Thyroid gland (tissue), 4 donors: ENCODE measurements at places on chromosomes 6 and 20. TPM values are rescaled to one million over a fixed set of nuclear protein-coding genes. Genes with fewer than 3 reads are reported as not detected.

- H3K4me1 ChIP-seq, result peaks cover 3% of the 10 kb centered on the region
- no peaks in the 10 kb centered on the region for H3K27me3 ChIP-seq
- DNase-seq, result peak; percentile 52
- H3K4me3 ChIP-seq, result no peak overlapping the region
Observed at GRCh38 chr20:2693286-2694007, 867 bp downstream of the EBF4 start.

DNA sequence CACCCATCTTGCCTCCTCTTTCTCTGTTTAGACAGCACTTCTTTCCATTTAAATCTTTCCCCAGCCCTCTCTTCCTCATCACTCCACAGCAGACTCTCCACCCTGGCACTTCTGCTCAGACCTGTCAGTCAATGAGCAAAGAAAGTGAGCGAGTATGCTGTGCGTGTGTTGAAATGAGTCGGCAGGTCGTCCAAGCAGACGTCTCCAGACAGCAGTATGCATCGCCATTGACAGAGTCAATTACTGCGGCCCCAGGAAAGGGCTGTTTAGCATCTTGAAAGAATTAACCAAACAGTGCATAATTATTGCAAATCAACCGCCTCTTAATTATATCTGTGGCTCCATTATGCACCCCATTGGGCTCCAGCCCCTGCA, 54.8 kb upstream of the KCNG1 start:
- no peaks in the 10 kb centered on the region for H3K36me3 ChIP-seq
- no peaks in the 10 kb centered on the region for H3K27me3 ChIP-seq
- no peak overlapping the region for H3K27ac ChIP-seq
- DNase-seq, result no peak
- no peaks in the 10 kb centered on the region for H3K4me1 ChIP-seq

GRCh38 chr6:36245572-36246061, 24.2 kb upstream of the PNPLA1 start:
- H3K27me3 ChIP-seq, result no peaks in the 10 kb centered on the region
- no peaks in the 10 kb centered on the region for H3K4me1 ChIP-seq
- no peak overlapping the region for H3K27ac ChIP-seq
- no peaks in the 10 kb centered on the region for H3K36me3 ChIP-seq
- no peak for DNase-seq
- no peak overlapping the region for H3K4me3 ChIP-seq

DNA sequence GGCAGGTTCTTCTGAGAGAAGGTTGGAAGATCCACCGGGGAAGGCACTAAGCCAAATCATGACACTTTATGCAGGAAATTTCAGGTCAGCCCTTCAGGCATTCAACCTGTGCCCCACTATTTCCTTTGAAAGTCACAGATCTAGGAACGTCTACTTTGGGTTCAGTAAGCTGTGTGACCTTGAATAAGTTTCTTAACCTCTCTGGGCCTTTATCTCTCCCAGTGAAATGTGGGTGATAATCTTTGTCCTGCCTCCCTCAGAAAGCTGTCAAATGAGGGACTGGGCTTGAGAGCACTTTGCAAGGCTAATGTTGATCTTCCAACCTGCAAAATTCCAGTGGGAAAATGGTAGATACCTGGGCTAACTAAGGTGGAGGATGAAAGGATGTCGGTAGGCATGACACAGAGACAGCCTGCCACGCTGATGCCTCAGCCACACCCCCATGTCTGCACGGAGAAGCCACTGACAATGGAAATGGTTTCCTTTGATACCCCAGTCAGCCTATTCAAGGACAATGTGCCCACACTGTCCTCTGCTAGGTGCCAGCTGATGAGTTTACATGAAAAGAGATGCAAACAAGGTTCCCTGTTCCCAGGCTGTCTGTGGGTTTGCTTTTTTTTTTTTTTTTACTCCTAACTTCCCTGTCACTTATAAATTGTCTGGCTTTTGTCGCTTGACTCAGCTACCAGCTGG, 9.3 kb downstream of the BNIP5 start:
- H3K4me3 ChIP-seq, result no peak overlapping the region
- no peak overlapping the region for H3K27ac ChIP-seq
- no peak for DNase-seq
- H3K27me3 ChIP-seq, result no peaks in the 10 kb centered on the region
- no peaks in the 10 kb centered on the region for H3K4me1 ChIP-seq
- no peaks in the 10 kb centered on the region for H3K36me3 ChIP-seq

DNA sequence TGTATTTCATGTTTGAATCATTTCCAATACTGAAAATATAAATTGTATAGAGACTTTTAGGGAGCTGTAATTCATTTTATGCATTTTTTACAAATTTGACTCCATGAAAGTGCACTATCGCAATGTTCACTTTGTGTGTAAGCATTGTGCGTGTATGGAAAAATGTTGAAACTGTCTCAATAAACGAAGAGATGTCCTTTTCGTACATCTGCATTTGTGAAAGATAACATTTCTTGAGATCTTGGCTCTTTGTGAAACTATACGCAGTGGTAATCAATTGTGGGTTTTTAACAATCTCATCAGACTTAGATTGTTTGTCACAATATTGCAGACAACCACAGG, 18.6 kb upstream of the ZBP1 start:
- H3K4me1 ChIP-seq, result no peaks in the 10 kb centered on the region
- no peak overlapping the region for H3K27ac ChIP-seq
- H3K27me3 ChIP-seq, result no peaks in the 10 kb centered on the region
- no peak overlapping the region for H3K4me3 ChIP-seq

- no peaks in the 10 kb centered on the region for H3K36me3 ChIP-seq
- H3K27me3 ChIP-seq, result no peaks in the 10 kb centered on the region
- peak; percentile 63 for DNase-seq
- H3K27ac ChIP-seq, result peak overlapping the region; percentile 96
- peak overlapping the region; percentile 52 for H3K4me3 ChIP-seq
- H3K4me1 ChIP-seq, result peaks cover 16% of the 10 kb centered on the region
Observed at GRCh38 chr6:26022132-26022472, 59.5 kb downstream of the TRIM38 start.

DNA sequence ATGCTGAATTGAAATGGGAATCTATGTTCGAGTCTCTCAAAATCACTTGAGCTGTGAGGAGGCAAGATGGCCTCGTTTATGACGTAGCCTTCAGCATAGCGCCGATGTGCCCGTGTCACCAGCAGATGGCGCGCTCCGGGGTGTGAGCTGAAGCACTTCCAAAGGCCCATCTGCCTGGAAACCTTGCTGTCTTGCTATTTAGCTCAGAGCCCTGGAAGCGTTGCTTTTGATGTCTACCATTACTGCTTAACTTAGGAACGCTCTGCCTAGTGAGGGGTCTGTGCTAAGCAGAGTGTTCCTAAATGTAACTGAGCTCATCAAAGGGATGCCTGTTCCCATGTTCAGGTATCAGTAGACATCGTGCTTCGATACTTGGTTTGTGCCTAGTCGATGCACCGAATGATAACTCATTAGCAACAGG, 67.7 kb downstream of the SYCP2L start:
- peak; percentile 64 for DNase-seq
- no peaks in the 10 kb centered on the region for H3K36me3 ChIP-seq
- no peaks in the 10 kb centered on the region for H3K4me1 ChIP-seq

DNA sequence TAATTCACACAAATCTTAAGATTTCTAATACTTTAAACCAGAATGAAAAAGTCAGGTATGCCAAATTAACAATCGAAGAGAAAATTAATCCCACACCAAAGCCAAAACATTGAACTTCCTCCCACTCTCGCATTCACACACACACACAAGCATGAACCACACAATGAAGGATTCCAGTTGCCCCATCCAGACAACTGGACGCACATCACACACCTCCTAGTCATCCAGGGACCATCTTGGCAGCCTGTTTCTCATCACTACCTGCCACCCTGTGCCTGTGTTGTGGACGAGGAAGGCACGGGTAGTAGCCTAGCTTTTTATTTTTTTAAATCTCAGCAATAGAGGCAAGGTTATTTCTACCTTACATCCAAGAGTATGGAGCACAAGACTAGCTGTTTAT, 15.2 kb downstream of the B4GALT5 start:
- H3K36me3 ChIP-seq, result no peaks in the 10 kb centered on the region
- no peak for DNase-seq
- H3K4me3 ChIP-seq, result no peak overlapping the region

DNA sequence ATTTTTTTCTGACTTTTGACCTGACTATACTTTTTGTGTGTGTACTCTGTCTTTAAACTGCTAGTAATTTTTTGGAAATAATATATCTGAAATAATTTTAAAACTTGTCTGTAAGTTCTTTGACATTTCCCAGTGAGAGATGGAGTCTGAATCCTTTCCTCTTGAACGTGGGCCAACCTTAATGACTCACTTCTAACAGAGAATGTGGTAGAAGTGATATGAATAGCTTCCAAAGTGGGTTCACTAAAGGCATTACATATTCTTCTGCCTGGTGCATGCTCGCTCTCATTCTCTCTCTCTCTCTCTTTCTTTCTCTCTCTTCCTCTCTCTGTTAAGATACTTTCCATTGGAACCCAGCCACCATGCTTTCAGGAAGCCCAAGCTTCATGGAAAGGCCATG, 108.7 kb upstream of the FERMT1 start:
- H3K36me3 ChIP-seq, result no peaks in the 10 kb centered on the region
- no peak overlapping the region for H3K4me3 ChIP-seq
- H3K27ac ChIP-seq, result no peak overlapping the region

GRCh38 chr6:3741477-3741871, 10.0 kb downstream of the PXDC1 start:
- peaks cover 53% of the 10 kb centered on the region for H3K4me1 ChIP-seq
- H3K27me3 ChIP-seq, result no peaks in the 10 kb centered on the region
- peaks cover 23% of the 10 kb centered on the region for H3K36me3 ChIP-seq
- peak overlapping the region; percentile 28 for H3K27ac ChIP-seq

- no peaks in the 10 kb centered on the region for H3K27me3 ChIP-seq
- H3K27ac ChIP-seq, result no peak overlapping the region
- H3K4me3 ChIP-seq, result no peak overlapping the region
- H3K36me3 ChIP-seq, result no peaks in the 10 kb centered on the region
- no peak for DNase-seq
Observed at GRCh38 chr6:123519189-123519505, 117.6 kb downstream of the TRDN start.

GRCh38 chr6:21003780-21004541, 469.7 kb downstream of the CDKAL1 start:
- H3K27me3 ChIP-seq, result no peaks in the 10 kb centered on the region
- DNase-seq, result no peak
- H3K36me3 ChIP-seq, result no peaks in the 10 kb centered on the region
- no peak overlapping the region for H3K27ac ChIP-seq

DNA sequence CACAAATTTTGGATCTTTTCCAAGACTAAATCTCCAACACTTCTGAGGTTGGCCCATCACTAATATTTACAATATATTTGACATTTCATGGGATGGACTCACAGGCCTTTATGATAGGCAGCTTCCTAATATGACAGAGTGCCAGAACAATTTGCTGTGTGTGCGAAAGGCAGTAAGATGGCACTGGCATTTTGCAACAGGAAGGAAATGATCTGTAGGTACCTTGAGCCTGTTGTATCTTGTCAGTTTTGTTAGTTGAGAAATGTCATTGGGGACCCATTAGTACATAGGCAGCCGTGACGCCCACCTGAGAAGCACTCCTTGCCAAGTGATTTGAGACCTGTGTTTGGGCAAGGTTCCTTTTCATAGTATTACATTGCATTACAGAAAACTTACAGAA, 153.4 kb upstream of the HEY2 start:
- no peak overlapping the region for H3K4me3 ChIP-seq
- DNase-seq, result no peak
- peaks cover 9% of the 10 kb centered on the region for H3K4me1 ChIP-seq
- H3K27me3 ChIP-seq, result no peaks in the 10 kb centered on the region

DNA sequence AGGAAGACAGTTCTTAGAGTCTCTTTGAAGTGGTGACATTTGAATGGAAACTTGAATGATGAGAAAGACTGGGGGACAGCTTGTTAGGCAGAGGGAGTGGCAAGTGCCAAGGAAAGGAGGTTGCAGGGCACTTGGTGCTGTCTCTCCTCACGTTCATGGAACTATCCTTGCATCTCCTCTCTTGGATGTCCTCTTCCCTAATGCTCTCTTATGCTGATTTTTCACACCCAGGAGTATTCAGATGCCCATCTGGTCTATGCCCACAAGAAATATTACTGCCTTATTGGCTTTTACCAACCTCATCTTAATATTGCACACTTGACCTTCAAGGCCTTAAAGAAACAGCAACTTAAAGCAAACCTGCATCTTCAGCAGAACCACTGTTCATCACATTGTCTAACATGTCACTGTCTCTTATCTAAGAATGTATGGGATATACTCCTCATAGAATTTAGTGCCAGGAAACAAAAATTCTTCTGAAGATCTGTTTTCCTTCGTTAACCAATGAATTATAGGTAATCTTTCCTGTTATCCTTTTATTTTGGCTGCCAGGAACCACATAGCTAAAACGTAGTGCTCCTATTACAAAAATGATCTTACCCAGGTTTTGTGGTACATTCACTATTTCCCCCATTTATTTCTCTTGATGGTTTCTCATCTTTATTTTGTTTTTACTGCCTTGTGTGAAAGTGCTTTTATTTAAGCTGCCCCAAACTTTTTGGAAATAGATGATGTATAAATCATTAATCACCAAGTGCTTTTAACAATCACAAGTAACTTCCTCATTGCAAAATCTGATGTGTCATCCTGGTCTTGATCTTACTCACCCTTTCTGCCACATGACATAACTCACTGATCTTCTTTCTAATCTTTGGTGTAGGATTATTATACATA, 12.8 kb downstream of the RGS17 start:
- DNase-seq, result no peak
- no peaks in the 10 kb centered on the region for H3K27me3 ChIP-seq
- no peak overlapping the region for H3K27ac ChIP-seq
- no peak overlapping the region for H3K4me3 ChIP-seq

GRCh38 chr6:33761922-33762629, 15.4 kb upstream of the IP6K3 start:
- DNase-seq, result peak; percentile 80
- no peaks in the 10 kb centered on the region for H3K36me3 ChIP-seq
- peak overlapping the region; percentile 73 for H3K27ac ChIP-seq
- H3K27me3 ChIP-seq, result no peaks in the 10 kb centered on the region
- H3K4me1 ChIP-seq, result peaks cover 34% of the 10 kb centered on the region

PI3 gene
- not detected for total RNA-seq

TEAD3 gene
- 9.9 TPM for total RNA-seq

INSM1 gene
- total RNA-seq, result not detected

MCCD1 gene
- total RNA-seq, result not detected
